ENCODE measurements at places on chromosomes 2 and 18.

DNA sequence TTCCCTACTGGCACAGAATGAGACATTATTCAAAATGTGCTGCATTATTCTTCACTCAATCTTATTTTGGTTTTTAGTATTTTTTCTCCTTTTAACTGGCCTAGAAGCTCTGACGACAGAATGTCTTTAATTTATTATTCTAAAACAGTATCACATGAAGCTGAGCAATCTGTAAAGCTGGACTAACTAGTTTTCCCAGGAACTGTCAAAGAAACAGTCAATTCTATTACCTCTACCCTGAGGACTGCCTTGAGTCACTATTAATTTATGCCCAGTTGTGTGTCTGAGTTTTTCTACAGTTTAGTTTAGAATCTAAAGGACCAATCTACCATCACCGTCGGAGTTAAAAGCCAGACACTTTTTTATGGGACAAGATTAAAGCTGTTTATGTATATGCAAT is 31.6 kb downstream of the MBD2 start:
- DNase-seq, result no peak

- no peak for DNase-seq
Observed at GRCh38 chr2:65464604-65465003, 32.2 kb upstream of the SPRED2 start.

GRCh38 chr2:10331702-10332401 is 29.1 kb downstream of the HPCAL1 start:
- peak; percentile 51 for DNase-seq

DNA sequence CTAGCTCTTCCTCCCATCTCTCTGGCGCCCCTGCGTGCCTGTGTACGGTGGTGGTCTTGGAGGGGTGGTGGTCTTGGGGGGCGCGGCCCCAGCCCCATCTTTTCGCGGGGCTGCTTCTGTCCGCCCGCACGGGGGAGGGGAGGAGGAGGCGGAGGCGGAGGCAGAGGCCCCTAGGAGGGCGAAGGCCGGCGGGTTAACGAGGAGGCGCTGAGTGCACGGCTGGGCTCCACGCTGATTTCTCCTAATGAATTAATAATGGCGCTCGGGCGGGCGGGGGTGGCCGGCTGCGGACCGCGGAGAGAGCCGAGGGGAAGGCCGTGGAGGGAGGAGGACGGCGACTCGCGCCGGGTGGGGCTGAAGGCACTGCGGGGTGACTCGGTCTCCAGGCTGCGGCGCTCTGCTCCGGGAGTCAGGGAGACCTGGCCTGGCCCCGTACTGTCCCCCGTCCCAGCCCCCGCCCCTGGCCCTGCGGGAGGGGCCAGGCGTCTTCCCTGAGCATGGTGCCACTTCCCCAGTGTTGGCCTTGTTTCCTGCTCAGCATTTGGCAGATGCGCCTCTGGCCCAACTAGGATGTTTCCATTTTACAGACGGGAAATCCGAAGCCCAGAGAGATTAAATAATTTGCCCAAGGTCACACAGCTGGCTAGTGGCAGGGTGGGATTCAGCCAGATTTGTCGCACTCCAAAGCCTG is 6.0 kb downstream of the GAREM2 start:
- DNase-seq, result no peak

GRCh38 chr2:119771331-119771730 is 11.6 kb downstream of the PTPN4 start:
- no peak for DNase-seq

DNA sequence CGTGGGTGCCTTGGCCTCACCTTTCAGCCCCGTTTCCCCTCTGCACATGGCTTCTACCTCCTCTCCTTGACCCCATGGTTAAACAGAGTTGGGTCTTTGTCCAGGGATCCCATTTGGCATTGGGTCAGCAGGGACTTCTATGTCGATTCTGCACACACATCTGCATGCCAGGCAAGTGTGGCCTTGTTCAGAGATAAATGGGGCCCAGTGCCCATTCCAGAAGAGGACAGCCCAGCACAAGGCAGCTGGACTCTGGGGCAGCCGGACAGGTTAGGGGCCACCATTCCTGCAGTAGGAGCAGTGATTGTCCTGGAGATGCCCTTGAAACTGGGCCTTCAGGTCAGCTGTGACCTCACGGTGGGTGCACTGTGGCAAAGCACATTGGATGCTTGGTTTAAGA is 13.1 kb downstream of the CABLES1 start:
- no peak for DNase-seq

GRCh38 chr2:39738936-39739335 is 40.1 kb downstream of the THUMPD2 start:
- DNase-seq, result no peak

DNA sequence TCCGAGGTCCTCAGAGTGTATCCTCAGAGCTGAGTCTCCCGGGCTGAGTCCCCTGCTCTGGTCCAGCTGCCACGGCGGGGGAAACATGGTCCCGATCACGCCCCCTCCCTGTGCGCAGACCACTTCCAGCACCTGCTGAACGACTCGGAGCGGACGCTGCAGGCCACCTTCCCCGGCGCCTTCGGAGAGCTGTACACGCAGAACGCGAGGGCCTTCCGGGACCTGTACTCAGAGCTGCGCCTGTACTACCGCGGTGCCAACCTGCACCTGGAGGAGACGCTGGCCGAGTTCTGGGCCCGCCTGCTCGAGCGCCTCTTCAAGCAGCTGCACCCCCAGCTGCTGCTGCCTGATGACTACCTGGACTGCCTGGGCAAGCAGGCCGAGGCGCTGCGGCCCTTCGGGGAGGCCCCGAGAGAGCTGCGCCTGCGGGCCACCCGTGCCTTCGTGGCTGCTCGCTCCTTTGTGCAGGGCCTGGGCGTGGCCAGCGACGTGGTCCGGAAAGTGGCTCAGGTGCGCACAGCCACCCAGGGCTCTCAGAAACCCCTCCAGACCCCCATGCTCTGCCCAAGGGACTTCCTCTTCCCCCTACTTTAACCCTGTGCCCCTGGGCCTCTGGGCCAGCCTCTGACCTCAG is 26.7 kb downstream of the GPC1 start:
- peak; percentile 48 for DNase-seq

- DNase-seq, result no peak
Observed at GRCh38 chr2:98505311-98505808, 60.7 kb downstream of the INPP4A start.

GRCh38 chr2:65329525-65329924 is 101.9 kb downstream of the ACTR2 start:
- no peak for DNase-seq

DNA sequence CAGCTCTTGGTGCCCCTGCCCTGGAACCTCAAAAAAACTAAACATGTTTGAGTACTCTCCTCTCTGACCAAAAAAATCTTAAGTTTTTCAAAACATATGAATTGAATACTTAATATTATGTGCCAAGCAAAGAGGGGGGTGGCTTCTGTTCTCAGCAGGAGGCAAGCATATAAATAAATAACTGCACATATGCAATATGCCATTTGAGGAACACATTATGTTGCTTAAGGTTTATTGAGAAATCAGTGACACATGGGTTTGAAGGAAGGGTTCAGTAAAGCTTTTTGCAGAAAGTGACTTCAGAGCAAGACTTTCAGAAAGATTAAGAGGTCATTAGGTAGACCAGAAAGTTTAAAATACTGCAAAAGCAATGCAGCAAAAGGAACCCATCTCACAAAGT is 429.2 kb downstream of the TDRD15 start:
- no peak for DNase-seq

- no peak for DNase-seq
Observed at GRCh38 chr2:11031876-11032275, 120.1 kb downstream of the KCNF1 start.

DNA sequence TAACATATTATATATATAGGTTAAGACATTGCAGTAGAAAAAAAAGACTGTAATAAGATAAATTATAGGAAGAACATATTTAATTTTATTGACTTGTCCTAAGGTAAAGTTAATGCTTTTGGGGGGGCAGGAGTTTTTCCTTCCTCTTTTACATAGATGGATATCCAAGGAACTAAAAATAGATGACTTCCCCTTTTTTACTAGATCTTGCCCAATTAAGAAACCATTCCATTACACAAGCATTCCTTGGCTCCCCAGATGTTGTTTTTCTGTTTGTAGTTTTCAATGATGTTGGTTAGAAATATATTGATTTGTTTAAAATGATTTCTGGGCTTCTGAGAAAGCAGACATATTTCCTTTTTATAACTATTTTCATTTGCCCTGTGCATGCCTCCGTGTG is 22.4 kb upstream of the PMAIP1 start:
- no peak for DNase-seq

DNA sequence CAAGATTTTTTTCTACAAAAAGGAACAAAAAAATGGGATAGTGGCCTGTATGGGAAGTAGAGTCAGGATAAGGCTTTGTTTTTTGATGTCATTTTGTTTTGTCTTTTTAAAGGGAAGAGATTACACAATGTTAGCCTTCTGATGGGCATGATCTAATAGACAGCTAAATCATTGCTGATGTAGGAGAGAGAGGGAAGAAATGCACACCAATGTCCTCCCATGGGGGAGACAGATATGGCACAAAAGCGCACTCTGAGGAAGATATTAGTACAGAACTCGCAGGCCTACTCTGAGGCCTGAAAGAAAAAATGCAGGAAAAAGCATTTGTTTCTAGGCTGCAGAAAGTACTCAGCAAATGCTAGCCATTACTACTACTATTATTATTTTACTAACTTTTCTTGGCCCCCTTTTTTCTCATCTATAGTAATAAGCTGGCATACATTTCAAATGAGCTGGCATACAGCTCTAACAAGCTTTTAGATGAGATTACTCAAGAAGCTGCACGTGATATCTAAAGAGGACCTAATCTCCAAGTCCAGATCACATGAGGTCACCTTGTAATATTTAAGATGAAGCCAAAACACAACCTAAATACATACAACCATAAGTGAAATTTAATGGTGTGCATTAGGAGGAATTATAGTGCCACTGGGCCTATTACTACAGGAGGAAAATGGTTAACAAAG is 269.4 kb upstream of the TANK start:
- DNase-seq, result no peak

DNA sequence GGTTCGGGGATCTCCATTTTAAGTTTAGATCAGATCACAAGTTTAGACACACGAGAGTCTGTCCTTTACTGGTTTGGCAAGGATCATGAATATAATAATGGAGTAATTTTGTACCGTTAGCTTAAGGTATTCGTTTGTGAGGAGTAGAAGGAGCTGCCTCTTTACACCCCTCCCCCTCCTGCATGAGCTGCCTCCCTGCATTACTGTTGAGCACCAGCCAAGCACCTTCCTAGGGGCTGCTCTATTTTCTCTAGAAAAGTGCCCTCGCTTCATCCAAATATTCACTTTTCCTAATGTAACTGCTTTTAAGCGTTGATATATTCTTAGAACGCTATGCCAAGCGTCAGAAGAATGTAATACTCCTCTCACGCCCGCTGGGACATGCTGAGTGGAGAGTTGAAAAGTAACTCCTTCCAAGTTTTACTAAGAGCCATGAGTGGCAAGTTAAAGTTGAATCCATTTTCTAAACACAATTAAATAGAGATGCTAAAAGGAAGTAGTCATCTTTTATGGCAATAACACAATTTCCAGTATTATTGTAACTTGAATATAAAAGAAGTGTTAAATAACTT is 25.4 kb upstream of the SCN7A start:
- DNase-seq, result no peak

DNA sequence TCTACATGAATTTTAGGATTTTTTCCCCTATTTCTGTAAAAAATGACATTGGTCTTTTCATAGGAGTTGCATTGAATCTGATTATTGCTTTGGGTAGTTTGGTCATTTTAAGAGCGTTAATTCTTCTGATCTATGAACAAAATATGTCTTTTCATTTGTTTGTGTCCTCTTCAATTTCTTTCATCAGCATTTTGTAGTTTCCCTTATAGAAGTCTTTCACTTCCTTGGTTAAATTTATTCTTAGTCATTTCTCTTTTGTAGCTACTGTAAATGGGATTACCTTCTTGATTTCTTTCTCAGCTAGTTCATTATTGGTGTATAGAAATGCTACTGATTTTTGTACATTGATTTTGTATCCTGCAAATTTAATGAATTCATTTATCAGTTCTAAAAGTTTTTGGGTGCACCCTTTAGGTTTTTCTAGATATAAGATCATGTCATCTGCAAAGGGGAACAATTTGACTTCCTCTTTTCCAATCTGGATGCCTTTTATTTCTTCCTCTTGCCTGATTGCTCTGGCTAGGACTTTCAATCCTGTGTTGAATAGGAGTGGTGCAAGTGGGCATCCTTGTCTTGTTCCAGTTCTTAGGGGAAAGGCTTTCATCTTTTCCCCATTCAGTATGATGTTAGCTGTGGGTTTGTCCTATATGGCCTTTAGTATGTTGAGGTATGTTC is 36.6 kb upstream of the AAK1 start:
- DNase-seq, result no peak

- no peak for DNase-seq
Observed at GRCh38 chr2:42386682-42387081, 25.7 kb upstream of the COX7A2L start.

DNA sequence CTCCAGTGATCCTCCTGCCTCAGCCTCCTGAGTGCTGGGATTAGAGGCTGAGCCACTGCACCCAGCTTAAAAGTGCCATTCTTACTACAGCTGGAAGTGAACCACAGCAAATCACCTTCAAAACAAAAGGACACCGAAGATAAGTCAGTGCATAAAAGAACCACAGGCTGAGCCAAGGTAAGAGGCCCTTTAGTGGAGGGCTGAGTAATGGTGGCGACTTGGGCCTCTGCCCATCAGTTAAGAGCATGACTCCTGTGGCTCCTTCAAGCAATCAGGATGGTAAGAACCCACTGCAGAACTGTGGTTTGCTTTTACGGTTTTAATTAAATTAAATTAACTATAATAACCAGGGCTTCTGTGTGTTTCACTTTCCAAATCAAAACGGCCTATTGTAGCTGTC is 75.1 kb downstream of the CTAGE1 start:
- DNase-seq, result no peak

- no peak for DNase-seq
Observed at GRCh38 chr2:134142341-134142738, 111.5 kb upstream of the MGAT5 start.

- no peak for DNase-seq
Observed at GRCh38 chr2:46917628-46918027, 2.0 kb upstream of the MCFD2 start.

- no peak for DNase-seq
Observed at GRCh38 chr2:208415897-208416296, 9.3 kb downstream of the PTH2R start.

- DNase-seq, result no peak
Observed at GRCh38 chr2:202018950-202019349, 14.7 kb upstream of the FZD7 start.

DNA sequence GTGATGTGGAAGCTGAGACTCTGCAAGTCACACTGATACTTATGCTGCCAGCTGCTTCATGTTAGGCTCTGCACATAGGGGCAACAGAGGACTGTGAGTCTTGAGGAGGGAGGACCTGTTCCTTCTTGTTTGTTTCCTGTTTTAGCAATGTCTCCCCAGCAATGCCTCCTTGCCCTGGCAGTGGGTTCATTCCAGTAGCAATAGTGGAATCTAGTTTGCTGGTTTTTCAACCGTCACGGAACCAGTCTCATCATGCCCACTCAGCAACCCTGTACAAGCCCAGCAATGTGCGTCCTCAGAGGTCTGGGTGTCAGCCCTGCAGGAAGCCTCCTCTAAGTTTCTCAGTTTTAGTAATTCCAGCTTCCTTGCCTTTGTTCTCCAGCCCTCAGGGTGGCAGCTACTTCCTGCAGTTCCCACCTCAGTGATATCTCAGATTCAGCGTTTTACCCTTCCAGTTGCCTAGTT is 20.5 kb upstream of the ITGB6 start:
- peak; percentile 70 for DNase-seq
